ENCODE measurements at places on chromosomes 6 and 20. TPM values are rescaled to one million over a fixed set of nuclear protein-coding genes. Genes with fewer than 3 reads are reported as not detected.

Gene RAMACL
- 1.1 TPM for total RNA-seq

Gene FAM209B
- 0.32 TPM for total RNA-seq

GRCh38 chr20:11311659-11312224 is 606.0 kb upstream of the BTBD3 start:
- DNase-seq: no peak

DNA sequence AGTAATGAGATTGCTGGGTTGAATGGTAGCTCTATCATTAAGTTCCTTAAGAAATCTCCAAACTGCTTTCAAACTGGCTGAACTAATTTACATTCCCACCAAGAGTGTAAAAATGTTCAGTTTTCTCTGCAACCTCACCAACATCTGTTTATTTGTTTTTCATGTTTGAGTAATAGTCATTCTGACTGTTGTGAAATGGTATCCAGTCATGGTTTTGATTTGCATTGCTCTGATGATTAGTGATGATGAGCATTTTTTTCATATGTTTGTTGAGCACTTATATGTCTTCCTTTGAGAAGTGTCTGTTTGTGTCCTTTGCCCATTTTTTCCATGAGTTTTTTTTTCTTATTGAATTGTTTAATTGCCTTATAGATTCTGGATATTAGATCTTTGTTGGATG is 24.9 kb downstream of the DEFB125 start:
- no peak for DNase-seq

GRCh38 chr6:157096105-157096504 is 227.2 kb downstream of the TMEM242 start:
- no peak for DNase-seq

DNA sequence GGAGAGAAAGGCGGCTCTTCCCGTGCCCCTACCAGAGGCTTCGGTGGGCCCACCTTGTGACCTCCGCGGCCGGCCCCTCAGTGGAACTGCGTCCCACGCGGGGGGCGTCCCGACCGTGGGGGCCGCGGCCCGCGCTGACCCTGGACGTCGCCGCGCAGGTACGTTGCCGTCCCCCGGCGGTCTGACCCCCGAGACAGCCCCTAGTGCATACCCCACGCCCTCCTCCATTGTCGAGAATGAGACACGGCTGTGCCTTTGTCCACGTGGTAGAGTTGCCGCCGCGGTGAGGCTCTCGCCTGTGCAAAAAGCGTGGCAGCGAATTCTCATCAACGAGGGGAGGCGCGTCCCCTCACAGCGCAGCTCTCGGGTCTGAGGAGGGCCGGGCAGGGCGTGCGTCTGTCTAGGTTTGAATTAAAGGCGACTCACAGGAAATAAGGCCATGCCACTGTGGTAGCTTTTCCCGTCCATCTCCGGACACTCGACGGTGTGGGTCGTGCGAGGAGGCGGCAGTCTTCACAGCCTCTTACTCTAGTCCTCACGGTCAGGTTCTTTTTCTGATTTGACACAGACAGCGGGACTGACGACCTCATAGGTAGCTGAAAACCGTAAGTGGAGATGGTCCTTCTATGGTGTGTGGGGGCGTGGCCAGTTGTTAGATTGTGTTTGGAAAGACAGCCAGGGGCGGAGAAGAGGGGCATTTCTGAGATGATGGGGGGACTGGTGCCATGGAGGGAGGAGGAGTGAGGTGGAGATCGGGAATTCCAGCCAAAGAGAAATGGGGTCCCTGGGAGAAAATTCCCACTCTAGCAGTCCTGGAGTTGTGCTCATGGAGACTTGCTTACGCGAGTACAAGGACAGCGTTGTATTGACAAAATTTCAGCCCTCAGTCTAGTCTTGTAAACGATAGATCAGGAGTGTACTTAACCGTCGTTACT is 580 bp downstream of the NXT1 start:
- DNase-seq: peak; percentile 37

- DNase-seq: no peak
These were observed 201.9 kb downstream of the PLCB4 start for GRCh38 chr20:9270831-9271230.

DNA sequence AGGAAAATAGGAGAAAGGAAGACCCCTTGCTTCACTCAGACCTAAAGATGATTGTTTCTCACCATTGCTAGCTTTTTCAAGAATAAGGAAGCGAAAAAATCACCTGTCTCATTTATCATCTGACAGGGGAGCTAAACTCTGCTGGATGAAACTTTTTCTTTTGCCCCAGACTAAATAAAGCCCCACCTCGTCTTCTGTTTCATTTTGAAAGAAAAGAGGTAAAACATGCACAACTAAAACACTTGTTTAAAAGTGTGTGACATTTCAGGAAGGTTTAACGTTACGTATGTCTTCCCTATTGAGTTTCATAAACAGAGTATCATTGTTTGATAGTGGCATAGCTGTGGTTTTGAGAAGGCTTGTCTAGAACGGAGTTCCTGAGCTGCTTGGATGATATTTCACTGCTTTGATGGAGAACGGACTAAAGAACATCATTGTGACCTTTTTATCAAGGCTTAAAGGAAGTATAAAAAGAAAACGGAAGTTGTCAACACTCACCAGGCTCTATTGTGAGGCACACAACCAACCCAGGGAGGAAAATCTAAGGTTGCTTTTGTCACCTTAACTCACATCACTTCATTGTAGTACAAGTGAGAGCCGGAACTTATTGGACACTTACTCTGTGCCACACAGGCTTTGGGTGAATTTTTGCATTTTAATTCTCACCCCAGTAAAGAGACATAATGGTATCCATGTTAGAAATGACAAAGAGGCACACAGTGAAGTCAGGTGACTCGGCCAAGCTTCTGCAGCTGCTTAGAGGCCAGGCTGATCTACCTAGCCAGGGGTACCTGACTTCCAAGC is 29.5 kb downstream of the TSHZ2 start:
- no peak for DNase-seq

- DNase-seq: no peak
These were observed 37.4 kb upstream of the TNFAIP3 start for GRCh38 chr6:137829641-137830083.

DNA sequence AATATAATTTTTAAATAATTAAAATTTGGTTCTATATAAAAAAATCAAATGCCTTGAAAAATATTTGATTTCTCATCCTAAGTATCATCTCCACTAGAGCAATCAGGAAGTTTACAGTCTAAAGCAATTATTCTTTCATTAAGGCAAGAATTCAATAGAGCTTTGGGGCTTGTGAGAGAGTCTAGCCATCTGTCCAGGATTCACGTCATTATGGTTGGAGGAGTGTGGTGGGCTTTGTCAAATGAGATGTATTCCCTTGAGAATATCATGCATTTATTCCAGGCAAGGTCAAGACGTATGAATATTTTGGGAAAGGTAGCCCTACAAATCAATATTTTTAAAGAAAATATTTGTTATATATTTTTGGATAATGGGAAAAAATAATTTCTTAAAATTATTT is 132.4 kb downstream of the ELOVL4 start:
- no peak for DNase-seq

- DNase-seq: no peak
These were observed 34.5 kb downstream of the ADTRP start for GRCh38 chr6:11744101-11744500.

DNA sequence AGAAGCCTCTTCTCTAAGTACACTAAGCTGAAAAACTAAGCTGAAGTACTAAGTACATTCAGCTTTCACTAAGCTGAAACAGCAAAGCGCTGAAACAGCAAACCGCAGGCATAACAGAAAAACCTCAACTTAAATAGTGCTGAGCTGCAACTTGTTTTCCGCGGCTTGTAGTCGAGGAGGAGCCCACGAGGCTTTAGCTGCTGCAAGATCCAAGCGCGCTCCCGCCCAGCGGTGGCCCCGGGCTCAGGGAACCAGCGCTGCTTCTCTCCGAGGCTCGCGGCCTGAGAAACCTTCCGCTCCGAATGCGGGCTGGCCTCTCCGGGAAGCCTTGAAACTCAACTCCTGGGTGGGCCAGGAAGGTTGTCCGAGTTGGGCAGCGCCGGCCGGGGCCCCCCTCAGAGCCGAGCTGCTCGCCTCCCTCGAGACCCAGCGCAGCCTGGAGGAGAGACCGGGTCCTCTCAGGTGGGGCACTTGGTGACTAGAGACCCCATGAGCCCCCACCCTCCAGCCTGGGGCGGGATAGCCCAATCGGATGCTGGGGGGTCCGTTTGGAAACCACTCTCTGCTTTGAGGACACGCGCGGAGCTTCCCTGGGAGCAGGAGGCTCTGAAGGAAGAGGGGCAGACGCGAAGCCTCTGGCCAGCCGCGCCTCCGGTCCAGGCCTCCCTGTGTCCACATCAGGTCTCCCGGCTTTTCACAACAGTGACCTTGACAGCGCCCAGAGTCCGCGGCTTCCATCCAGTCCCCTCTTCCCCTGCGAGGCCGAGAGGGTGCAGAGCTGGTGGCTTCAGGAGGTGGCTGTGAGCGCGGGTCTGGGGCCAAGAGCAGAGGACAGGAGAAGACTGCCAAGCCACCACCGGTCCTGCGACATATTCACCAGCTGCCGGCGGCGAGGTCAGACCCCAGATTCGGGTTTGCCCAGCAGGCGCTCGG is 38.1 kb upstream of the HLA-E start:
- peak; percentile 60 for DNase-seq

GRCh38 chr20:41125530-41126457 is 11.5 kb upstream of the PLCG1 start:
- no peak for DNase-seq

DNA sequence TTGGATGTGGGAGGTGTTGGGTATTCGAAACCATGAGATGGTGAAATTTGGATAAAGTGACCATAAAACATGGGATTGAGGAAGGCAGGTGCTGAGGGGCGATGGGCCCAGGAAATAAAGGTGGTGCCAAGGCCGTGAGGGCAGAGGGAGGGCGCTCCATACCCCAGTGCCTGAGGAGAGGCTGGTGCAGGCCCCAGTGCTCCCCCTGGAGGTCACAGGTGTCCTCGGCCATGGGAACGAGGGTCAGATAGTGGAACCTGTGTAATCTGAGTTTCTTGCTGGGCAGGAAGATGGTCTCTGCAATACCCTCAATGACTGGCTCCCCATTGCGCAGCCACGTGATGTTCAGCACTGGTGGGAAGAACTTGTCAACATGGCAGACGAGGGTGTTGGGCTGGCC is 16.2 kb downstream of the HLA-DPB1 start:
- no peak for DNase-seq

- DNase-seq: no peak
These were observed 42.9 kb downstream of the MOCS1 start for GRCh38 chr6:39891353-39891752.

GRCh38 chr20:57658447-57658832 is 38.2 kb upstream of the ZBP1 start:
- DNase-seq: no peak

DNA sequence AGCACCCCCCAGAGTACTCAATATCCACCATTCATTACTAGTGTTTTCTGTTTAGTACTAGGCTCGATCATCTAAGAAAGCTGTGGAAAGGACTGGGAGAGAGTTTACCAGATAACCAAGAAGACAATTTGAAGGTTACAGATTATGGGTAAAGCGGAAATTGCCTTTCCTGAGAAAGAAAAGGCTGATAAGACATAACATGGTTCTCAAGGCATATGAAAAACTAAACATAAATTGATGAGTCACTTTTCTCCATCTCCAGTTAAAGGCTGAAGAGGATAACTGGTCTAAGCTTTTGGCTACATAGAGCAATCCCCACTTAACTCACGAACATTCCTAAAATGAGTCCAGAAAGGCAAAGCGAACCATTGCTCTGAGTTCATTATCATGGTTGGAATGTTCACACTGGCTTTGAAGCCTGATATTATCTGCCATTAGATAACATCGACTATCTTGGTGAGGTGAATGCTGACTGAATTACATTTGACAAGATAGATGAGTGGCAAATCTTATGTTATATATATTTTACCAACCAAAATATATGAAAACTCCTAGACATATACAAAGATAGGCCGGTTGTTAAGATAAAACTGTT is 65.8 kb downstream of the BTBD9 start:
- no peak for DNase-seq

Gene HLA-DRA
- total RNA-seq: 375 TPM

- DNase-seq: no peak
These were observed 35.0 kb upstream of the SGK1 start for GRCh38 chr6:134352786-134353480.

DNA sequence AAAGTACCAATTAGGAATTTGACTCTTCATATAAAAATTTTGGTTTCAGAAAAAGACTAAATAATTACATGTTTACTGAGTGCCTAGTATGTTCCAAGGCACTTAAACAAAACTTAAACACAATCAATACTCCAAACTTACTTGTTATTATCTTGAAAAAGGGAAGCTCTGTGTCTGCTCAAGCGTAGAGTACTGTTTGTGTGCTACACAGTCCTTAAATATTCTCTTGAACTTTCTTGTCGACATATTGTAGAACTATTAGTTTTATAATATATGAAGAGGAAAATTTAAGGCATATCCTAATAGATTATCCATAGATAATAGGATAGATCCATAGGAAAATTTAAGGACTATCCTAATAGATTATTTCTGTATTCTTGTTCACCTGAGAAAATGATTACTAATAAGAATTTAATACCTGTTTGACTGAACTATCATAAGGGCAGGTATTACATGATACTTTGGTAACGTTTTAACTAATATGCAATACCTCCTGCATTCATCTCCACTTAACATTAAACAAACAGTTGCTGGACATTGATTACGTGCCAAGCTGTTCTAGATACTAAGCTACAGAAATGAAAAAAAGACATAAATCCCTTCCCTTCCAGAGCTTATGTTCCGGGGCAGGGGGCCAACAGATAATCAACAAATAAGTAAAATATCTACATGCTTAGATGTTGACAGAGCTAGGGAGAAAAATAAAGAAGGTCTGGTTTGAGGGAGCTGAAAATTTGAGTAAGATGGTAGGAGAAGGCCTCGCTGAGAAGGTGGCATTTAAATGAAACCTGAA is 115.2 kb upstream of the BCLAF1 start:
- DNase-seq: no peak

DNA sequence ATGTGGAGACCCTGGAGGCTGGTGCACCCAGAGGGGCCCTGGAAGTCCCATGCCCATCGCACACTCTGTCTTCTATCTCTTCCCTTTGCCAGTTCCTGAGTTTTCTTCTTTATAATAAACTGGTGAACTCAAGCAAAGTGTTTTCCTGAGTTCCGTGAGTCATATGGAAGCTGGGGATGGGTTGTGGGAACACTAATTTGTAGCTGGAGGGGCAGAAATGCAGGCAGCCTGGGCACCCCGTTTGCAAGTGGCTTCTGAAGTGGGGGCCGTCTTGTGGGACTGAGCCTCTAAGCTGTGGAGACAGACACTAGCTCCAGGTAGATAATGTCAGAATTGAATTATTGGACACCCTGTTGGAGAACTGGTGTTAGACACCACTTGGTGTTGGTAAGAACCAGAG is 3.2 kb upstream of the PPP1R3G start:
- no peak for DNase-seq

All from mucosa of gallbladder (tissue), 1 donor.